Pulmonary artery endothelial cell (primary cell): ENCODE measurements at places on chromosomes 1 and 21. TPM values are rescaled to one million over a fixed set of nuclear protein-coding genes. Genes with fewer than 3 reads are reported as not detected.

Gene RGS8
- total RNA-seq = not detected in 2 replicates

Gene PLEKHN1
- 0.32 and 0.46 TPM in 2 replicates for total RNA-seq

Gene NIBAN1
- 12.3 and 14.9 TPM in 2 replicates for total RNA-seq

Gene ILDR2
- total RNA-seq = not detected in 2 replicates

Gene CELA3A
- not detected in 2 replicates for total RNA-seq

Gene IRF6
- 18.4 and 24.3 TPM in 2 replicates for total RNA-seq

Gene CELA2A
- total RNA-seq = not detected in 2 replicates

- DNase-seq = no peak
These were observed 90.1 kb downstream of the PLXNA2 start for GRCh38 chr1:208154040-208154439.

- DNase-seq = no peak
These were observed 42.0 kb downstream of the ZBTB18 start for GRCh38 chr1:244092964-244093638.

DNA sequence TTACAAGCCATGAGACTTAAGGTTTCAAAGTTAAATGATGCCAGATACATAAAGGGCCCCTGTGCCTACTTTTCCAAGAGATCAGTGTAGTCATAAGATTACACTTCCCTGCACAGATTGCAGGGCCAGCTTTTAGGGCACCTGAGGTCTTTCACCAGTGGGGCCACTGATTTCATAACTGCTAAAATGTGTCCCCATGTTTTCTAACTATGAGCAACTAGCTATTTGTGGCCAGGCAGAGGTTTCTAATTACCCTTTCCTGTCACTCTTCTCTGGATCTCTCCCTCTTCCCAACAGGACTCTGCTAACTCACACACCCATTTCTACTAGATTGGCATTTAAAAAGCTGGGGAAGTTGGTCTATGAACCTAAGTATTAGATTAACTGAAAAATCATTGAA lies 207.1 kb upstream of the SGIP1 start:
- DNase-seq = no peak

DNA sequence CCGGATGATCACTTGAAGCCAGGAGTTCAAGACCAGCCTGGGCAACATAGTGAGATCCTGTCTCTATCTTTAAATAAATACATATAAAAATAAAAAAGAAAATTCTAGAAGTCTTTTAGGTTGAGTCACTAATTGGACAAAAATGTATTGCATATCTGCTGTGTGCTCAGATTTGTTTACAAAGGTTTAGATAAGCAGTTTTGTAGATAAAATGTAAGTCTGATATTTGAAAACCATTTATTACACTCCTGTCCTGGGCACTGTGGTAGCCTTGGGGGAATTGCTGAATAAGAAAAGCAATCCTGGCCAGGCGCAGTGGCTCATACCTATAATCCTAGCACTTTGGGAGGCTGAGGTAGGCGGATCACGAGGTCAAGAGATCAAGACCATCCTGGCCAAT lies 11.6 kb downstream of the GMEB1 start:
- DNase-seq = no peak

- DNase-seq = no peak
These were observed 10.9 kb upstream of the GUCA2A start for GRCh38 chr1:42175314-42176054.

DNA sequence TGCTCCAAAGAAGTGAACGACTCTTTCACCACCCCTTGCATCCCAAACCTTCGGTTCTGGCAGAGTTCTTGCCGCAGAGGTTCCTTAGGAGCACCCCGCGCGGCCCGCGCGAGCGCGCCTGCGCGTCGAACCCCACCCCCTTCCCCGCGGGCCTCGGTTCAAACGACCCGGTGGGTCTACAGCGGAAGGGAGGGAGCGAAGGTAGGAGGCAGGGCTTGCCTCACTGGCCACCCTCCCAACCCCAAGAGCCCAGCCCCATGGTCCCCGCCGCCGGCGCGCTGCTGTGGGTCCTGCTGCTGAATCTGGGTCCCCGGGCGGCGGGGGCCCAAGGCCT lies at the start of gene C1orf56:
Gene C1orf56, plus strand, starts transcription at position 161 of the 334 bp plus-strand sequence. Its CDS starts 97 bp downstream, at position 258.
- no peak for DNase-seq

DNA sequence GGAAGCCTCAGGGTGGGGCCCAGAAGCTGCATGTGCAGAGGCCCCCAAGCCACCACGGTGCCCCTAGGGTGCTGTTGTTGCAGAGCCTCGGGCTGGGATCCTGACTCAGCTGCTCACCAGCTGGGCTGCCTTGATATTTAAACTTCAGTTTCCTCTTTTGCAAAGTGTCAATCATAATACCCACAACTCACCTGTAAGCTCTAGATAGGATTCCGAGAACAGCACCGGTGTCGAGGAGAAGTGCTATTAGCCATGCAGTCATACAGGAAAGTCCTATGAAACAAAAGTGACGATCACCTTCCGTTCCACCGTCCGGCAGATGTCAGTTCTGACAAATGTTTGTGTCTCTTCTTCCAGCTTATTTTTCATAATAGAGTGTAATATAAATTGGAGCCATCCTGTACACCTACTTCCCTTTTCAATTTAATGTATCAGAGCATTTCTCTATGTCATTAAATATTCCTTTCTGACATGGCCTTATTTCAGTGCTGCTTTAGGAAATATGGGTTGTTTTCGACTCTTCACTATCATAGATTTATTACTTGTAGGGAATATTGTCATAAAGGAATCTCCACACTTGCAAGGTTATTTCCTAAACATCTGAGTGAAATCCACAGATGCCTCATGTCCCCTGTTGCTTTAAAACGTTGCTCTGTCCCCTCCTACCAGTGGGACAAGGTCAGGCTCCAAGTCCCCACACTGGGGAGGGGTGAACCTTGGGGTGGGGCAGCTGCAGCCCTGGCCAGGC lies 100.8 kb downstream of the SIK1 start:
- no peak for DNase-seq

GRCh38 chr21:35390013-35390776 lies 341.1 kb upstream of the RUNX1 start:
- peak; percentile 10 for DNase-seq

GRCh38 chr1:208528578-208529240 lies 284.5 kb upstream of the PLXNA2 start:
- no peak for DNase-seq

DNA sequence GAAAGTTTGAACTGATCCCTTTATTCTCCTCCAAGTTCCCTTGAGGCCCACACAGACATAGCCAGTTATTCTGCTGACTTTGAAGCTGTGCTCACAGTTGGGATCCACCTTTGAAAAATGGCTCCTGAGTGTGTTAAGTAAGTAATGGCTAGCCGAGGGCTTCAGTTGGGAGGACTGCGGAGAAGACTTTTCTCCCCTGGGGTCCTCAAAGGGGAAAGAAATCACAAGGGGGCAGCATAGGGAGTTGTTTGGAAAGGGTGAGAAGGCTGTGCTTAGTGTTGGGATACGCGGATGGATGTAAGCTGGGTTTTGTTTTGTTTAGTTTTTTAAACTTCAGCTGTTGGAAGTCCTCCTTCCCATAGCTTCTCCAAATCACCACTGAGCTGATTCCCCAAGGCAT lies 8.3 kb downstream of the PGM1 start:
- no peak for DNase-seq
